ENCODE measurements at places on chromosomes 7 and 10.

GRCh38 chr10:129792141-129792540, 171.9 kb downstream of the EBF3 start:
- no peak for DNase-seq

- DNase-seq = no peak
Measured at GRCh38 chr10:42984761-42985325, 92.0 kb upstream of the RET start.

DNA sequence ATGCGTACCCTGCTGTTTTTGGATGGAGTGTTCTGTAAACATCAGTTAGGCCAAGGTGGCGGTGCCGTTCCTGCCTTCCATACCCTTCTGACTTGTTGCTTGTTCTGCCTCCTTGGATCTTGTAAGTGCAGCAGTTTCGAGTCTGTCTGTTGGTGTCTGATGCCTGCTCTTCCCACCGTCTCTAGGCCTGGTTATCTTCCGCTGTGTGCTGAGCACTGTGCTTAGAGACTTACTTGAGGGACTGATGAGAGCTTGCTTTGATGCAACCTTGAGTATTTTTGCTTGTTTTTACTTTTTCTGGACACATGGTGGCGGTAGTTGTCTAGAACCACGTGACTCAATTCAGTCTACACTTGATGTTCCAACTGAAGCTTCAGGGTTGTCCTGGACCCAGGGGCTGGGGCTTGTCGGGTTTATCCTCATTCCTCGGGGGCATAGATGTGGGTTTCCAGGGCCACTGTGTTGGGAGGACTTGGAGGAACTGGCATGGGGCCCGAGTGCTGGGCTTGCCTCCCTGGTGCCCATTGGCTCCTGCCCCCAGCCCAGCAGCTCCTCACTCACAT, 14.4 kb upstream of the SPRN start:
- DNase-seq = no peak

GRCh38 chr10:34845070-34845469, 30.0 kb upstream of the PARD3 start:
- DNase-seq = no peak
